ENCODE measurements at places on chromosomes 6 and 20.

DNA sequence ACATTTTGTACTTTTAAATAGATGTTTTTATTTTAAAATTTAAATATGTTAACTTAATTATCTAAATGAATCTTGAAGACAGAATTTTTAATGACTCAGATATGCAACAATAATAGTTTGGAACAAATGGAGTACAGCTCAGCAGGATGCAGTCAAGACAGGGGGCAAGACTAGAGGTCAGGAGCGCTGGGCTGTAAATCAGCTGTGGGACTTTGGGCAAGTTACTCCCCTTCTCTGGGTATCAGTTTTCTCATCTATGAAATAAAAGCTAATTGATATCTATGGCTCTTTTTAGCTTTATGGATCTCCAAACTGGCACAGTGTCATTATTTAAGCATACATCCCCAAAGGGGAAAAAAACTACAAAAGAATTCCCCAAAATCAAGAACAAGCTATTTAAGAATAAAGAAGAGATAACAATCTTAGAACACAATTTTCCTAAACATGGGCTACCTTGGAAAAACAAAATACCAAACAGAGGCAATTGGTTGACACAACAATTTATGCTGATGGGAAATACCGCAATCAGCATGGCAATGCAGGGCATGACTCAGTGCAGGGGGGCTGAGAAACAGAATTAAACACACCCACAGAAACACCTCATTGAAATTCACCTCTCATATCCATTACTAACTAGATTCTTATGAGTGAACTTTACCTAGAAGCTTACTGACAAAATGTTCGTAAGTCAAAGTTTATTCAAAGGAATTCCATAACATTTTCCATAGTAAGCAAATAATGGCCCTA lies 188.2 kb downstream of the SIM1 start:
- DNase-seq: no peak

DNA sequence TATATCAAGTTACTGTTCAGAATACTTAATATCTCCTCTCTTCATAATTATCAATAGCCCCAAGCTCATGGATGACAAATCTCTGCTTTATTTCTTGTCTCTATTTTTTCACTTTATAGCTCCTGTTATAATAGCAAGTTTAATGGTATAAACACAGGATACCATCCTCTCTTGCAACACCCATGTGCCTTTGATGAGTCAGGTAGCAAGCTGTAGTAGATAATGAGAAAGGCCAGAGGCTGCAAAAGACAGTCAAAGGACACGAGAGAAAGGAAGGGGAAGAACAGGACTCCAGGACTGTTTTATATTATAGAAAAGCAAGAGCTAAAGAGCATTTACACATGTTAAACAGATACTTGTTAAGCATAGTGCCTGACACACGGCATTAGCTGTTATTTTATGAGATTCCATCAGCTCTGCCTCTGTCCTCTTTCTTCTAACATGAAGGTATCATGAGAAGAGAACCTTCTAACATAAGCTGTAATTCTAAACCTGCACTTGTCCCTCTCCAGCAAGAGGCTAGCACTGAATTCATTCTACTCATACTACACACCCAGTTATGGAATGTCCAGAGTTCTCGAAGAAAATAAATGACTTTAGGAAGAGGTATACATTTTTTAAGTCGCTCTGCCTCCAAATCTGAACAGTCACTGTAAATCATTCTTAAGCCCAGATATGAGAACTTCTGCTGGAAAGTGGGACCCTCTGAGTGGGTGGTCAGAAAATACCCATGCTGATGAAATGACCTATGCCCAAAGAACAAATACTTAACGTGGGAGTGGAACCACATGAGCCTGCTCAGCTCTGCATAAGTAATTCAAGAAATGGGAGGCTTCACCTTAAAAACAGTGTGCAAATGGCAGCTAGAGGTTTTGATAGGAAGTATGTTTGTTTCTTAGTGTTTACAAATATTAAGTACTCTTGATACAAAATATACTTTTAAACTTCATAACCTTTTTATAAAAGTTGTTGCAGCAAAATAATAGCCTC lies 45.0 kb downstream of the NT5E start:
- DNase-seq: no peak

- DNase-seq: no peak
Observed at GRCh38 chr20:8774412-8774811, 294.5 kb upstream of the PLCB4 start.

DNA sequence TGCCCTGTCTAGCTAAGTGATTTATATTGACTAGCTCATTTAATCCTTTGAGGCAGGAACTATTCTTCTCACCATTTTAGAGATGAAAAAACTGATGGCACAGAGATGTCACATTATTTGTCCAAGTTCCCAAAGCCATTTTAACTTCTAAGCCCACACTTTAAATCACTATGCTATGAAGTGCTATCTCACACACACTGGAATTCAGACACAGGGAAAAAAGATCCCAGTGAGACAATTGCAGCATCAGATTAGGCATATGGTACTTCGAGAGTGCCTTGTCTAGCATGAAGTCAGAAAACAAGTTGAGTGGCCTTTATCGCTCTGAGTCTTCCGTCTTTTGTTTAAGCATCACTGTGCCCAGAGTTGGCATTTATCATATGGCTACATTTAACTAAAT lies 54.1 kb upstream of the PDE7B start:
- DNase-seq: no peak

- peak; percentile 0 for DNase-seq
Observed at GRCh38 chr20:1567392-1568162, 10.1 kb upstream of the SIRPD start.

- no peak for DNase-seq
Observed at GRCh38 chr20:57426271-57426689, 35.1 kb downstream of the RBM38 start.

GRCh38 chr6:31204751-31205145 lies 34.3 kb upstream of the POU5F1 start:
- DNase-seq: no peak

- no peak for DNase-seq
Observed at GRCh38 chr6:9428421-9429172, 986.3 kb downstream of the TFAP2A start.

DNA sequence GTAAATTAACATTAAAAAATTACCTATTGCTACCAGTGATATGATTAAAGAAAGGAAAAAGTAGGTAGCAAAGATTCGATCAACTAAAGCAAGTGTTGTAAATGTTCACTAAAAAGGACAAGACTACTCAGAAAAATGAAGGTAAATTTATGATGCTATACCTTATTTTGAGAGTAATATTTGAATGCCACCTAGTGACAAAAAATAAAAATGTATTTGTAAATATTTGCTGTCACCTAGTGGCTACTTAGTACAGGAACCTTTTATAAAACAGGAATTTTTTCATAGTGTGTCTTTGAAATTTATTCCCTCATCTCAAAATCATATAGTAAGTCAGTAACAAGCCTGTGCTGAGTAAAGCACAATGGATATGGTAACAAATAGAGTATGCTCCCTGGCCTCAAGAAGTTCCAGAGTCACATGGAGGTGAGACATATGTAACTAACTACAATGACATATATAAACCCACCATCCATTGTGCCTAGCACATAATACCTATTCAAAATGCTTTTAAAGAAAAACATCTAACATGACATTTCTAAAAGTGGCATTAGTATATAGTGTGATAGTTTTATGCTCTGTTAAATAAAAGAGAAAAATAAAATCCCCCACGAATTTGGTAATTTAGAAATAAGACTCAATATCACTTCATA lies 193.1 kb upstream of the SIM1 start:
- DNase-seq: no peak

DNA sequence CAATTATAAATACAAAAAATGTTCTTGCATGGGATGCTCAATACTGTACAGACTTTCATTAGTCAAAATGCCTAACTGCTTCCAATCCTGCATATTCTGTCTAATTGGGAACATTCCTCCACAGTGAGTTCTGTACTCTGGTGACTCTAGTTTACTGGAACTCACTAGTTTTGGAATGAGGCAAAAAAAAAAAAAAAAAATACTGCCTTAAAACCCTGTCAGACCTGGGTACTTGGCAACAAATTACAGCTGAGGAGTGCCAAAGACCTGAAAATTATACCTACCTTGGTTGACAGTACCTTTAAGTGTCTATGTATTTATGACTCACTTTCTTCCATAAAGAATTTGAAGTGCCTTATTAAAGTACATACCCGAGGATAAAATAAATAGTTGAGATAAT lies 276.7 kb downstream of the FARS2 start:
- DNase-seq: no peak

DNA sequence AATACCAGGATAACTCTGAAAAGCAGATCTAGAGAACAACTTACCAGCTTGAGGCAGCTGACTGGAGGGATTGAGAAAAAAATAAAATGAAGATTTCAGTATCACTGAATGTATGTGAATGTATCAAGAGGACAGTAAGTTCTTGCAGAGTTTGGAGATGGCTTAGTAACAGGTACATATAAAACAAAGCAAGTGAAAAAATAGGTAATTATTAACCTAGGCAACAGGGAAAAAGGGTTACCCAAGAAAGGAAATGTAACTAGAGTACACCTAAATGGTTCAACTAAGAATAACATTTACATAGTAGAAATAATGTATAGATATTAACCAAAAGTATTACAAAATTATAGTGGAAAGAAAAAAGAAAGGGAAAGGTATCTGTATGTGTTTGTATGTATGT lies 67.3 kb downstream of the NRSN1 start:
- peak; percentile 53 for DNase-seq

GRCh38 chr6:27136077-27136644 lies 111.3 kb upstream of the PRSS16 start:
- no peak for DNase-seq

GRCh38 chr6:701700-702479 lies 9.0 kb upstream of the EXOC2 start:
- DNase-seq: peak; percentile 39

DNA sequence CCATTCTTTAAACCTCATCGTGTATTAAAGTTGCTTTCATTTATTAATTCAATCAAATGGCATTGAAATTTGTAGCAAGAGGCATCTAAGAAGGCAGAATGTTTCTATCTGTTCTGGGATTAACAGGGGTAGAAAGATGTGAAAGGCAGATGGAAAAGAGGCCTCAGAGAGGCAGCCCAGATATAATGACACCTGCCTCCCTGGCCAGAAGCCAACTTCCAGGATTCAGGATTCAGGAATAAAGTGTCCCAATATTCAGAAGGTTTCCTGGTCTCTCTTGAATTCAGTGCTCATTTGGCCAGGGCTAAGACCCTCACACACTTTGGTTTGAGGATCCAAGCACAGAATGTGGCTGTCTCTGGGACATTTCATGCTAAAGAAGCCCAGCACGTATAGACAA lies 39.9 kb downstream of the HLA-B start:
- no peak for DNase-seq

- no peak for DNase-seq
Observed at GRCh38 chr6:100177956-100178355, 183.9 kb upstream of the MCHR2 start.

GRCh38 chr6:14026831-14027539 lies 90.6 kb upstream of the CD83 start:
- no peak for DNase-seq

- DNase-seq: no peak
Observed at GRCh38 chr6:41729624-41730023, 5.8 kb downstream of the TFEB start.

DNA sequence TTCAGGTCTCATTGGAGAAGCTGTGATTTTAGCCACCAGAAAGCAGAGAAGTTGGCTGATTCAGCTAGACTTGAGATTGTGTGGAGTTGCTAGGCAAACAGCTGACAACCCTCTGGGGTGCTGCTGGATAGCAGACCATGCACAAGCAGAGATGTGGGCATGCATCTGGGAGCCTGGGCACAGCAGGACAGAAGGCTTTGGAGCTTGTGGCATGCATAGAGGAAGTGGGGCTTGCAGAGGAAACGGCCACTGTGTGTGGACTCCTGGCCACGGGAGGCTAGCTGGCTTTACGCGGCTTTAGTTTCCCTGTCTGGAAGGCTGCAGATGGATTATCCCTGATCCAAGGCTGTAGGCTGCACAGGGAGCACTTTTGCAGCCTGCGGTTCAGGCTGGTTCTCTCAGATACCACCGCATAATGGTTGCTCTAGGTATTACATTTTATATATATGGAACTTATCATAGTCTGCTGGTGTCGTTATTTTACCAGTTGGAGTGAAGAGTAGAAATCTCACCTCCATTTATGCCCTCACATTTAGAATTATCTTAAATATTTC lies 10.4 kb downstream of the ZNF831 start:
- no peak for DNase-seq

- no peak for DNase-seq
Observed at GRCh38 chr6:4606821-4607704, 169.1 kb upstream of the CDYL start.

GRCh38 chr6:150006961-150007464 lies 18.3 kb downstream of the RAET1L start:
- no peak for DNase-seq

GRCh38 chr20:50460115-50460607 lies 50.0 kb upstream of the PTPN1 start:
- no peak for DNase-seq

- DNase-seq: no peak
Observed at GRCh38 chr6:3888153-3888957, 39.2 kb downstream of the FAM50B start.

- DNase-seq: no peak
Observed at GRCh38 chr6:89727501-89727900, 89.0 kb upstream of the LYRM2 start.

DNA sequence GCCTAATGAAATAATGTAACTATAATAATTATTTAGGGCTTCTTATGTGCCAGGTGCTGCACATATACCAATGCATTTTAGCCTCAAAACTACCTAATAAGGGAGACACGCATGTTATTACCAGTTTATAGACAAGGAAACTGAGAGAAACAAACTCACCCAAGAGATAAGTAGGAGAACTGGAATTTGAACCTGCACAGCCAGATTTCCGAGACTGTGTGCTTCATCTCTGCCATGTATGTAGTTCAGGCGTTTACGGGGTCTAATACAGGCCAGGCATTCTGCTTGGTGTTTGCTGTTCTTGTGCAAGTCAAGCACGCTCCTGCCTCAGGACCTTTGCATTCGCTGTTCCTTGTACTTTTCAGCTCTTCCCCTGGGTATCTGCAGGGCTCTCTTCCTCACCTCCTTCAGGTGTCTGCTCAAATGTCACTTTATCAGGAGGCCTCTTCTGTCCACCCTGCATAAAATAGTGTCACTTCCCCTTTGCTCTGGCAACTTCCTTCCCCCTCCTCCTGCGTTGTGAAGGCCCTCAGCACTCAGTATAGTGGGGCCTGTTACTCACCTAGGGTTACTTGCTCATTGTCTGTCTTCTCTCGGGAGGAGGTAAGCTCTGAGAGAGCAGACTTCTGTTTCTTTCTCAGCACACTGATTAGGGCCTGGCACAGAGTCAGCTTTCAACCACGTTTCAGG lies 6.1 kb upstream of the NSFL1C start:
- no peak for DNase-seq

- DNase-seq: peak; percentile 93
Observed at GRCh38 chr20:63627129-63627750, 339 bp upstream of the GMEB2 start.

GRCh38 chr6:124671324-124671723 lies 290.9 kb upstream of the RNF217 start:
- DNase-seq: no peak

GRCh38 chr6:139135578-139136545 lies 982 bp downstream of the HECA start:
- DNase-seq: no peak

- DNase-seq: peak; percentile 100
Observed at GRCh38 chr20:54132612-54133433, 41.0 kb downstream of the CYP24A1 start.

Data from HepG2 (cell line).